ENCODE measurements at places on chromosomes 12 and 14.

DNA sequence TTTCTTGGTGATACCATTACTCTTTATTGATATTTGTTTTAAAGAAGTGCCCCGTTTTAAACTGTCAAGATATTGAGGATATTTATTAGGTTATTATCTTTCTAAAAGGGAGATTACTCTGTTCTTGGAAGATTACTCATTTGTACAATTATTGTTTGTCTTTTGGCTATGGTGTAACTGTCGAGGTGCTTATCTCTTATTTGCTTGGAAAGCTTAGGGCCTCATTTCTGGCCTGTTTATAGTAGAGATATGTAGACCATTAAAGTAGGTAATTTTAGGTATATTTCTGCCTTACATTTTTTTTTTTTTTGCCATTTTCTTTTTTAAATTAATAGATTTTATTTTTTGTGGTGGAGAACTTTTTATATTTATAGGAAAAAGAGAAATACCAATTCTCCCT, 74.2 kb downstream of the KTN1 start:
- DNase-seq: no peak

DNA sequence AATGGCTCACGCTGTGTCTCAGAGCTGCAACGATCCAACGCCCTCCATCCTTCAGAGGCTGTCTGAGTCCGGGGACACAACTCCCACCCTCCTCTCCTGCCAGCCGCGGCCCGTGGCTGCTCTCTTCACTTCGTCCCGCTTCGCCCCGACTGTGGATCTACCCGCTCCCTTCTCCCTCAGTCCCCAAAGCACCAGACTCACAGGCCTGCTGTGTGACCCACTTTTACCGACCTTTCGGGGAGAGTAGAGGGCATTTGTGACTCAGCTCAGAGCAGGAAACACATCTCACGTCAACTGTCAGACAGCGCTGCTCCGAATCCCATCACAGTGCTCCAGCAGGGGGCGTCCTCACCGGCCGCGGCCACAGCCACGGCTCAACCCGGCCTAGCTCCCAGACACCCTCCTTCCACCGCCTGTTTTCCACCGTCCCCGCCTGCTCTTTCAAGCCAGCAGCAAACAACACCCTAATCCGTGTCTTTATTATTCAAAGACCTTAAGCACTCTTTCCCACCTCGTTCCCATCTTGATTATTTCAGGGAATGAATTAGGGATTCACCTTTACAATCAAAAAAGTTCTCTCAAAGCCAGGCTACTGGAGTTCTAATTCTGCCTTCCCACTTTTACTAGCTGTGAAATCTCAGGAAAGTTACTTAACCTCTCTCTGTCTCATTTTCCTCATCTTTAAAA, 5.0 kb upstream of the AQP2 start:
- DNase-seq: no peak

GRCh38 chr14:65421201-65421981, 8.9 kb downstream of the FUT8 start:
- no peak for DNase-seq

DNA sequence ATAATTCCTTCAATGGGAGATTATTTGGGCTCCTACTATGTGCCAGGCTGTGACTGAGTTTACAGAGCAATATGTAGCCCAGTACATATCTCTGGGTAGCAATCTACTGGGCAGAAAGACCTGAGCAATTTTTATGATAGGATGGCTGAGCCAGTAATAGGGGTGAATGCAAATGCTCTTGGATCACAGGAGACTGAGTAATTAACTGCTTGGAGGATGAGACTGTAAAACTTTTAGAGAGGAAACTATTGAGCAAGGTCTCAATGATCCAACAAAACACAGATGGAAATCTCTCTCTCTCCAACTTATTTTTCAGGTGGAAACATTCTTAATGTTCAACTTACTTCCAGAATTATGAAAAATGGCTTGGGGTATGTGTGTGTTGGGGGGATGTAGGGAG, 402.2 kb downstream of the AEBP2 start:
- no peak for DNase-seq

GRCh38 chr14:33740531-33740930, 210.3 kb downstream of the EGLN3 start:
- DNase-seq: no peak

- no peak for DNase-seq
These were observed 108.7 kb downstream of the TTC8 start for GRCh38 chr14:88933191-88933590.

- no peak for DNase-seq
These were observed 51.9 kb downstream of the PRMT8 start for GRCh38 chr12:3542911-3543310.

- DNase-seq: no peak
These were observed 1189.5 kb upstream of the TMEM132C start for GRCh38 chr12:127077262-127078045.

DNA sequence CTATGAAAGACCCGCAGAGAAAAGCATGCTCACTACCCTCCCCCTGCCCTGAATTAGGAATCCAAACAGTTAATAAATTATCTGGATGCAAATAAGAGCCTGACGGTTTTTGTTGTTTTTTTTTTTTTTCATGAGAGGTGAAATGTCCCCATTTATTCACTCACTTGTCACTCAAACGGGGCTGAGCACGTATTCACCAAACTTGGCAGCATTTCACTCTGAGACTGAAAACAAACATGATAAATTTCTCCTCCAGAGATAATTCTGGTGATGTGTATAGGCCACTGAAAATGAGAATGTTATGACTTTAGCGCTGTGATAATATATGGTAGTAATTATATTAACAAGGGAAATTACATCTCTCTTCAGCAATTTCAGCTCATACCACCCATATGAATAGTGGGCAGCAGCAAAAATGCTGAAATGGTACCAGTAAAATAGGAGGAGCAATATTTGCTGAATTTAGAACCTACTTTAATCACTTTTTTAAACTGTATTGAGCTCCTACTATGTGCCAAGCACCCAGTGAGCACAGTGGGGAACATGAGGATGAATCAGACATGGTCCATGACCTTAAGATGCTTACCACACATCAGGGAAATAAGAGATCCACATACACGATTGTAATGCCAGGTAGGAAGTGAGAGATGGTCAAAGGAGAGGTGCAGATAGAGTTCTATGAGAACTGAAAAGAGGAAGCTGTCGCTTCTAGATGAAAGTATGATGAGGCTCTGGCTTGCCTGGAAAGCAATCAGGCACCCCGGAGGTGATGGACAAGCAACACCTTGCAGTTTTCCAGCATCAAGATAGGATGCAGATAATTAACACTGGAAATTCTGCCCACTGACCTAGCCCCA, 286.5 kb upstream of the TMPO start:
- DNase-seq: no peak

- no peak for DNase-seq
These were observed 86.5 kb downstream of the LRIG3 start for GRCh38 chr12:58833853-58834252.

GRCh38 chr12:80869264-80869663, 68.5 kb downstream of the LIN7A start:
- no peak for DNase-seq

GRCh38 chr12:7748852-7749251, 1.7 kb upstream of the CLEC4C start:
- no peak for DNase-seq

Measured in SK-N-MC (cell line).